ENCODE measurements at places on chromosomes 12 and 14.

DNA sequence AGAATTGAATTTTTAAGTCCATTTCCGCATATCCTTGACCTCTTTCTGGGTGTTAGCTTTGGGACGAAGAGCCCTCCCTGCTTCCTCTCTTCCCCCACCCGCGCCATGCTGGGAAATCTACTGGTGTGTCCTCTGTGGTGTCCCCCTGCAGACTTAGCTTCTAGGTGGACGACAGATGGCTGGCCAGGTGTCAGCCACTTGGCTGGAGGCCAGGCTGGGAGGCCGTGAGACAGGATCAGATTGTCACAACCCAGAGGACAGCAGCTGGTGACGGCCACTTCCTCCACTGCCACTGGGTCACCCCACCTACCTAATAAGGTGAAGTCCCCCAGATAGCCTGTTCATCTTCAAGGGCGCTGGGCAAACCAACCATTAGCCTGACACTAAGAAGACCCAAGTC lies 13.3 kb upstream of the DTX1 start:
- no peak for DNase-seq

GRCh38 chr14:57412341-57412740 lies 22.0 kb downstream of the NAA30 start:
- DNase-seq, result no peak

- no peak for DNase-seq
Observed at GRCh38 chr14:92099802-92100201, 6.6 kb downstream of the ATXN3 start.

DNA sequence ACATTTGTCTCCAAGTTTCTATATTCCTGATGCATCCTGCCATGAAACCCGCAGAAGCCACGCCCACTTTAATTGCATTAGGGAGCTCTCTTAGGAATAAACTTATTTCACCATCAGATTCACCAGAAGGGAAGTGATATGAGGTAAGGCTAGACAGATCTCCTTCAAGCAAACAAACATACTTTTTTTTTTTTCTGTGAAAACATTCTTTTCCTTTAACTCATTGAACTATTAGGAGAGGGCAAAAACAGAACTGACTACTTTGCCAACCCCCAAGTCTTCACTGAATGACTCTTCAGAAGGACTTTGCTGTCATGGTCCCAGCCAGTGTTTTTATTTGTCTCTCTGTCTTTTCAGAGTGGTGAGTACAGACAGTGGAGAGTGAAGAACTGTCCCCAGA lies 48.4 kb downstream of the GTF2A1 start:
- DNase-seq, result no peak

DNA sequence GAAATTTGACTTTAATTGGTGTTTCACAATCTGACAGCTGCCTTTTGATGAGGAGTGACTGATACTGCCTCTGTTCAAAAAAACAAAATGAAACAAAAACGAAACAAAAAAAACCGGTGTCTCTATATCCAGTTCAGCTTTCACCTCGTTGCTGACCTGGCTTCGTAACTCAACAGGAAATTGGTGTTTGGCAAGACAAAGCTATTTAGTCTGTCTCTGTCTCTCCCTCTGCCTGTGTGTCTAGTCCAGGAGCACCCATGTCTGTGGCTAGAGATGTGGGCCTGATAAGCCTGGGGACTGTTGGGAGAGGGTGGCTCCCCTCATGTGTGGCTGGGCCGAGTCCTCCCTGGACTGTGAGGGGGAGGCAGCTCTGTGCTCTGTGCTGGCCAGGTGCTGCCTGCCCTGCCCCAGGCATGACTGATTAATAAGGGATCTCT lies 11.3 kb downstream of the CACNA1C start:
- DNase-seq, result no peak

GRCh38 chr12:125377093-125377492 lies 311.9 kb downstream of the AACS start:
- DNase-seq, result no peak

GRCh38 chr14:58245562-58245961 lies 919 bp downstream of the PSMA3 start:
- no peak for DNase-seq

DNA sequence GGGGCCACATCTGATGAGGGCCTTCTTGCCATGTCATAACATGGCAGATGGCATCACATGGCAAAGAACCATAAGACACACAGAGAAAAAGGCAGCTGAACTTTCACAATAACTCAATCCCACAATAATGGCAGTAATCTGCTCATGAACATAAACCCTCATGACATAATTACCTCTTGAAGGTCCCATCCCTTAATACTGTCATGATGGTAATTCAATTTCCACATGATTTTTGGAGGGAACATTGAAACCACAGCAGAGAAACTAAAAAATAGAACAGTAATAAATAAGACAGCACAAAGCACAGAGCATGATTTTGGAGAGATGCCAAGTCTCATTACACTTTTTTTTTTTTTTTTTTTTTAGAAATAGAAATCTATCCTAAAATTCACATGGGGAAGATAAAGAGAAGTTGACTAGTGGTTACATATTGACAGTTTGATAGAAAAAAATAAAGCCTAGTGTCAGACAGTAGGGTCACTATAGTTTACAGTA lies 61.8 kb upstream of the ATF7IP start:
- no peak for DNase-seq

DNA sequence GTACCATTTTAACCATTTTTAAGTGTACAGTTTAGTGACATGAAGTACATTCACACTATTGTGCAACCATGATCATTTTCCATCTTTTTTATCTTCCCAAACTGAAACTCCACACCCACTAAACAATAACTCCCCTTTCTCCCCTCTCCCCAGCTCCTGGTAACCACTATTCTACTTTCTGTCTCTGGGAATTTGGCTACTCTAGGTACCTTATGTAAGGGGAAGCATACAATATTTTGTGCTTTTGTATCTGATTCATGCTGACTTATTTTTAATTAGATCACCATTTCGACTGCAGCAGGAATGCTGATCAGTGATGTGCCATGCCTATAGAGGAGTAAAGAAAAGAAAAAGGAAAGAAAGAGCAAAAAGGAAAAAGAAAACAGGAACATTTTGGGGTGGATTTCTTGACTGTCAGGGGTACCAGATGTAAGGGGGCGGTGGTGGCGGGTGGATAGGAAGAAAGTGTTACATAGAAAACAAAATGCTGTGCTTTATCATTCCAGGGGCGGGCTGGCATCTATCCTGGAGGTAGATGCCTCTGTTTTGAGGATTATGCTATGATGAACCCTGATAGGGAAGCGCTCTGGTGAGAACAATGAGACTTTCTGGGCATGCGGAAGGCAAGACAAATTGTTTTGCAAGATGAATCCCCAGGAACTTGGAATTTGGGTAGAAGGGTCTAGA lies 45.2 kb upstream of the CTDSP2 start:
- DNase-seq, result no peak

- DNase-seq, result no peak
Observed at GRCh38 chr12:96516472-96517430, 27.4 kb downstream of the CFAP54 start.

DNA sequence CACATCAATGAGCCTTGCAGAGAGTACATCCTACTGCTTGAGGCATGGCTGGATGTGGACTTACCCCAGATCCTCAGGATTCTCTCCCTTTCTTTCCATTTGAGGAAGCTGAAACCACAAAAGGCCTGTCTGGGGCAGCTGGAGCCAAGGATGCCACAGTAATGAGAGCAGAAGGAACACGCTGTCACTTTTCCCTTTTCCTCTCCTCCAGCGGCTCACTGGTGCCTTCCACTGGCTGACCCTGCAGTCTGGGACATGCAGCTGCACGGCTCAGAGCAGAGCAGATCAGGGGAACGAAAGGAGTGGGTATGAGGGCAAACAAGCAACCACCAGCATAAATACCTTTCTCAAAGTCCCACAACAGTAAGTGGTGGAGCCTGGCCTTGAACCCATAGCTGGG lies 78.2 kb downstream of the GAS2L3 start:
- no peak for DNase-seq

DNA sequence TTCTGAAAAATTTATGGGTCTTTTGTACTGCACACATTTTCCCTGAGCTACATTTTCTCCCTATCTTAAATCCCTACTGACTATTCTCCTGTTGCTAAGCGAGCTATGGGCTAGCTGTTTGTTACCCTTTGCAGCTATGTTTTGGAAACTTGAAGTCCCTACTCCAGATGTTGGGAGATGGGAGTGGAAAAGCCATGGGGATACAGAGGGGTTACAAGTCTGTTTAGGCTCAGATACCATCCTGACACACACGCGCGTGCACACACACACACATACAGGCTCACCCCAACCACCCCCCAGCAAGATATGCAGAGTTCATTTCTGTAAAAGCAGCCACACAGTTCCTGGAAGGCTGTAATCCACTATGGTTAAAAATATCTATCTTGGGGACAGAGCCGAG lies 15.8 kb downstream of the ATP5MC2 start:
- DNase-seq, result no peak

- no peak for DNase-seq
Observed at GRCh38 chr12:55703901-55704761, 3.6 kb downstream of the ITGA7 start.

DNA sequence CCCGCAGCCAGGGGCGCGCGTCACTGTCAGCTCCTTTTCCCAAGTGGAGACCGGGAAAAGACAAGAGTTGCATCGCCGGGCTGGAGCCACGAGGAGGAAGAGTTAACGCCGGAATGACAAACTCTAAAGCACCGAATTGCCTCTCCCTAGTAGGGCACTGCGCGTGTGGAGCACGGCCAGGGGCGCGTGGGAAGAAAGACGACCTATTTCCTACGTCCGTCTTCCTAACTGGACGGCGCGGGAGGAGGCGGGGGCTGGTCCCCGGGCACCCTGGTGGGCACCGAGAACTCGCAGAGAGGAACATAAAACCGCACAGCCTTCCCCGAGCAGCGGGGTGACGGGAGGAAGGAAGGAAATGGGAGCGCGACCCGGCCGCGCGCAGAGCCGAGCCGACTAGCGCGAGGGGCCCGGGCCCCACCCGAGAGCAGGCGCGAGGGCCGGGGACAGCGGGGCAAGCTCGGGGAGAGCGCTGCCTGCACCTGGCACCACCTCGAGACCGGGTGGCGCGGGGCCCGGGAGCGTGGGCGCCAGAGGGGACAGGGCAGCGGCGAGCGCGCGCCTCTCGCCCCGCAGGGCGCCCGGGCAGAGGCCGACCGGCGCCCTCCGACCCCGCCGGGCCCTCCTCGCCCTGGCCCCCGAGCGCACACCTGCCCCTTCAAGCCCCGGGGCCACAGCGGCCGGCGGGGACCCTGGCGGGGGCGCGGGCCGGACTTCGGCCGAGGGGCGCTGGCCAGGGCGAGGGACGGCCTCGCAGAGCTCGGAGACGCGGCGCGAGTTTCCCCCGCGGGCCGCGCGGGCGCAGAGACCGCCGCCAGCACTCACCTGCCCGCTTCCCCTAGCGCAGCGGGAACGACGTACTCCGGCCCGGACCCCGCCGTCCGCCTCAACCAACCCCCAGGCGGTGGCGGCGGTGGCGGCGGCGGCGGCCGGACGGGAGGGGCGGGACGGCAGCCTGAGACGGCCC lies at the start of gene SETD3:
SETD3 (minus strand) TSS at position 954 of the 964 bp plus-strand sequence. CDS start 15,054 bp downstream, outside the sequence.
- no peak for DNase-seq

DNA sequence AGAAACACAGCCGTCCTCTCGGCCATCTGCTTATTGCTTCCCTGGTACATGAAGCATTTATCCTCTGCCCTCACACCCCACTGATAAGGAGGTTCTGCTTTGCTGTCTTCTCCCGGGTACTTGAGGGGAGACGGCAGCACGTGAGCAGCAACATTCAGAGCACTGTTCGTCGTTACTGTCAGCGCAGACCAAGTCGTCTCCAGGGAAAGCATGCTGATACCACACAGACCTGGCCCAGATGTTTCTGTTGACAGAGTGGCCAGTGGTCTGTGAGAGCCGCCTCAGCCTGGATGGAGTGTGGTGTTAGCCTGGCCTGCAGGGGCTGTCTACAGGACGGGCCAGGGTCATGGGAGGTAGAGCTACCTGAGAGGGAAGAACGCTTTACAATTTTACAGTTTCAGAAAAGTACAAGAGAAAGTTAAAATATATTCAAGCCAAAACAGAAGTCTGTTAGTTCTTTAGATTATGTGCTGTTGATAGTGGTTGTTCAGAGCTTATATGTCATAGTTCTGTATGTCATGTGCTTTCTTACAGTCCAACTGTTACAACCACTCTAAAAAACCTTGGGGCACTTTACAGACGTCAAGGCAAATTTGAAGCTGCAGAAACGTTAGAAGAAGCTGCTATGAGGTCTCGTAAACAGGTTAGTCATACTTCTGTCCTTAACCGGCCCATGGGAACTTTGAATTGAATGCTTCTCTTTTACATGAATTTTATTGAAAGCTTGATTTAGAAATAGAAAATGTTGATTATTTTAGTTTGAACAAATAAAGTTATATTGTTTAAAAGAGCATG lies 38.2 kb downstream of the XRCC3 start:
- DNase-seq, result no peak

GRCh38 chr12:114302117-114302516 lies 103.8 kb downstream of the TBX5 start:
- no peak for DNase-seq

DNA sequence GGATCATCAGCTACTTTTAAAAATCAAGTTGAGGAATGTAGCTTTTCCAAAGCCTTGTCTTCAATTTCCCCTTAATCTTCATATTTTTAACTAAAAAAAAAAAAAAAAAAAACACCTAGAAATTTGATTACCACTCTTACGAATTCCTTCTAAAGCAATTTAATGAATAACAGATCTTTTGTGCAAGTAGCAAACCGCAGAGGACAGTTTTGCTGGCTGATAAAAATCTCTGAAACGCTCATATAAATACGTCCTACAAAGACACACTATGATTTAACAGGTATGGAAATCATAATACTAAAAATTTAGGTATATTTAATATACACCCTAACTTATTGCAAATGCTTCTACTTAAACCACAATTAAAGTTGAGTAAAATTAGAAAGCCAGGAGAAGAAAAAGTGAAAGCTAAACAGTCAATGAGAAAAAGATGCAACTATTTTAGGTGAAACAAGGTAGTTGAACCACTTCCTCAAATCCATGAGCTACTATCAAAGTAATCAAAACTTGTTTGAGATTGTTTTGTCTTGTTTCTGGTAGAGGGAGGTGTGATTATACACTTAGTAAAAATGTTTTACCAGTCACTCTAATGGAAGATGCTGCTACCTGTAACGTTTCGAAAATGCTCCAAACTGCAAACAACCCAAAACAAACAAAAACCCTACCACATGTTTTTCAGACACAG lies 2.2 kb downstream of the PAWR start:
- no peak for DNase-seq

- DNase-seq, result no peak
Observed at GRCh38 chr12:50387972-50388478, 8.4 kb downstream of the FAM186A start.
